ENCODE measurements at places on chromosomes 1 and 21.

DNA sequence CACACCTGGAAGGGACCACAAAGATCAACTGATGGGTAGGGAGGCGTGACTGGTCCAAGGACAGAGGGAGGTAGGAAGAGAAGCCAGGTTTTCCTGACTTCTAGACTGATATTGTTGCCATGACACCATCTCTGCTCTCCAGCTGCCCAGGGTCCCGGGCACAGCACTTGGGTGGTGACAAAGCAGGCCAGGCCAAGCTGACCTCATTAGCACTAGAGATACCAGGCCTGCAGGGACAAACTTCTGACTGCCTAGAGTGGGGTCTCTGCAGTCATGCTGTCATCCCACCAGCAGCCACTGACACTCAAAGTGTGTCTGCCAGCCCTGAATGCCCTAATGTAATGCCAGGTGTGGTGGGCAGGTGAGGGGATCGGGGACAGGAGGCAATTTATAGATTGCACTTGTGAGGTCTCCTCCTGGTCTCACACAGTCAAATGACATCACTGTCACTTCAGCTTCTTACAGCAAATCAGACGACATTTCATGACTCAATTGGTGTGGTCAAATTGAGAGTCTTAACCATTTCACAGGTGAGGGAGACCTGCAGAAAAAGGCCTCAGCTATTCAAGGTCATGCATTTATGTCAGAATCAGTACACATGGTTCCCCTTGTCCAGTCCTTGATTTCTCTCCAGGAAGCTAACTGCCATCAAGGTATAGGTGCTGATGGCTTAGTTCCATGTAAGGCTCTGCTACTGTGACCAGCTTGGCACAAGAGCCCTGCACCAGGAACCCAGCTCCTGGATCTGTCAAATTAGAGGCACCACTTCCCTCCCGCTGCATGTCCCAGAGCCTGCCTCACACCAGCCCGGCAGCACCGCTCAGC is 2.7 kb downstream of the SLC9A1 start:
- no peak for DNase-seq
- peak overlapping the region; percentile 99 for H3K27ac ChIP-seq
- H3K36me3 ChIP-seq, result no peaks in the 10 kb centered on the region
- H3K4me1 ChIP-seq, result peaks cover 80% of the 10 kb centered on the region
- H3K4me3 ChIP-seq, result peak overlapping the region; percentile 92
- H3K27me3 ChIP-seq, result no peaks in the 10 kb centered on the region

- H3K4me1 ChIP-seq, result peaks cover 3% of the 10 kb centered on the region
- no peaks in the 10 kb centered on the region for H3K36me3 ChIP-seq
- peak; percentile 59 for DNase-seq
- H3K4me3 ChIP-seq, result no peak overlapping the region
Measured at GRCh38 chr1:82979593-82980236, 1019.2 kb downstream of the TTLL7 start.

DNA sequence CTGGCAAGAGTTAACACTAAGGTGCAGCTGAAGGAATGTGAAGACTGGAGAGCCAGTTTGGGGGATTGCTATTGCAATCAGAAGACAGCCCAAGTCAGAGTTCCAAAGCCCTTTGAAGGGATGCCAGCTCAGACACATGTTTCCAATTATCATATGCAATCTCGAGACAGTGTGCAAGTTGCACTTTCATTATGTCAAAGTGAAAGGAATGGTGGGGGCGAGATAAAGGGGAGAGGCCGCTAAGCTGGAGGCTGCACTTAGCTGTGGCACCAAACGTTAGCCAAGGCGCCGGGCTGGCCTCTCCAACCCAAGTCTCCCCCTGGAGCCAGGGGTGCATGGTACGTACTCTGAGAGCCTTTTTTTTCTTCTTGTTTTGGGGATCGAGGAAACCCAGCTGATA is 58.0 kb downstream of the NGF start:
- no peaks in the 10 kb centered on the region for H3K4me1 ChIP-seq
- no peaks in the 10 kb centered on the region for H3K27me3 ChIP-seq
- no peaks in the 10 kb centered on the region for H3K36me3 ChIP-seq
- H3K4me3 ChIP-seq, result no peak overlapping the region
- no peak for DNase-seq

DNA sequence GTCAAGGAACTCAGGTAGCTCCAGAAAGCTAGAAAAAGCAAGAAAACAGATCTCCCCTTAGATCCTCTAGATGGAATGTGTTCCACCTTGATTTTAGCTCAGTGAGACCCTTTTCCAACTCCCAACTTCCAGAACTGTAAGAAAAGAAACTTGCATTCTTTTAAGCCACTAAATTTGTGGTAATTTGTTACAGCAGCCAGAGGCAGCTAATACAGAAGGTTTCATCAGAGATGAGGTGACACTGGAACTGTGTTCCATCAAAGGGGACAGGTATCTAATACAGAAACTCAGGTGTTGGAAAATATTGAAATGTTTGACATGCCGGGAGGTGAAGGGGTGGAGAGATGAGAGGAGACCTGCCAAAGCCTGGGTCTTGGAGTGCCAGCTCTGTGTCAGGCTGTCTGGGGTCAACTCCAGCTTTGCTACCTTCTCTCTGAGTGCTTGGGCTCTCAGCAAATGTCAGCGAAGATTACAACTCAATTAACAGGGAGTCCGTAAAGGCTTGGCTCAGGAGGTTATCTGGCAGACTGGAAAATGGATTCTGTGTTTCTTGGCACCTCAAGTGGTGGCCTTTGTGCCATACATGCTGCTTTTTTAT is 71.3 kb downstream of the PLPP3 start:
- no peak for DNase-seq
- no peak overlapping the region for H3K4me3 ChIP-seq

GRCh38 chr1:26317612-26318337 is at the start of gene CD52:
CD52 (plus strand) TSS chr1:26317958; CDS start chr1:26318018, 60 bp downstream.
- DNase-seq, result peak; percentile 93
- H3K27me3 ChIP-seq, result no peaks in the 10 kb centered on the region
- peak within 1 kb of the TSS; percentile 87 for H3K27ac ChIP-seq
- H3K36me3 ChIP-seq, result peaks cover 7% of the 10 kb centered on the region

- H3K27me3 ChIP-seq, result no peaks in the 10 kb centered on the region
- peaks cover 7% of the 10 kb centered on the region for H3K4me1 ChIP-seq
- no peak overlapping the region for H3K4me3 ChIP-seq
- no peak overlapping the region for H3K27ac ChIP-seq
- H3K36me3 ChIP-seq, result no peaks in the 10 kb centered on the region
Measured at GRCh38 chr1:234295068-234295467, 78.2 kb upstream of the COA6 start.

Measured in Karpas-422 (cell line).